Hepatocyte (in vitro differentiated cells): ENCODE measurements at places on chromosomes 12 and 14.

DNA sequence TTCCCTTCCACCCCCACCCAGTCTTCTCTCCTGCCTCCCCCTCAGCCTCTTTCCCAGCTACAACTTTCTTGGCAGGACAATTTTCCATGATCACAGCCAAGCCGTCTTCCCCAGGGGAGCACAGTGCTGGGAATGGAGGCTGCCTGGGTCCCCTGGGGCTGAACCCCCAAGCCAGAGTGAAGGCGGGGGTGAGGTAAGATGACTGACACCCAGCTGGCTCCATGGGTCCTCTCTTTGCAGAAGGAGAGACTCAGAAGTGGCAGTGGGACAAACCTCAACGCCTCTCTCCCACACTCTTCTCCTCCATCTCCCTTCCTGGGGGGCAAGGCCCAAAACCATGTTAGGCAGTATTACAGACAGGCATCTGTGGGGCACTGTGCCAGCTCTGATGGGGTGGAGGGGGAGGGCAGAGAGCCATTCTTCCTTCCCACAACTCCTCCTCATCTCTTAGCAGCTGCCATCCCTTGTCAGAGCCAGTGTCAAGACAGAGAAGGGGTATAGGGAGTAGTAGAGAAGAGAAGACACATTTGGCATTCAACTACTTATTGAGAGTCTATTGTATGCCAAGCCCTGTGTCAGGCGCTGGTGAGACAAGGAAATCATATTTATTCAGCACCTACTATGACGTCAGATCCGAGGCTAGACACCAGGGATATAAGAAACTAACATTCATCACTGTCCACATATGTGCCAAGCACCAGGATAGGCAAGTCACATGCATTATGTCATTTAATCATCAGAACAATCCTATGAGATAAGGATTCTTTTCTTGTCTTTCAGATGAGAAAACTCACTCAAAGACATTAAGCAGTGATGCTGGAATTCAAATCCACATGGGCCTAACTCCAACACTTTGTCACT lies 3.6 kb downstream of the ITGA7 start:
- DNase-seq: no peak
- no peak overlapping the region for H3K27ac ChIP-seq
- H3K36me3 ChIP-seq: no peaks in the 10 kb centered on the region

- DNase-seq: no peak
- no peak overlapping the region for H3K27ac ChIP-seq
- H3K36me3 ChIP-seq: no peaks in the 10 kb centered on the region
- H3K4me3 ChIP-seq: no peak overlapping the region
Measured at GRCh38 chr14:34340025-34340625, 121.9 kb downstream of the SPTSSA start.

GRCh38 chr14:64772397-64772950 lies 68.2 kb downstream of the PLEKHG3 start:
- H3K36me3 ChIP-seq: no peaks in the 10 kb centered on the region
- H3K27ac ChIP-seq: no peak overlapping the region
- no peak for DNase-seq
- H3K27me3 ChIP-seq: no peaks in the 10 kb centered on the region

DNA sequence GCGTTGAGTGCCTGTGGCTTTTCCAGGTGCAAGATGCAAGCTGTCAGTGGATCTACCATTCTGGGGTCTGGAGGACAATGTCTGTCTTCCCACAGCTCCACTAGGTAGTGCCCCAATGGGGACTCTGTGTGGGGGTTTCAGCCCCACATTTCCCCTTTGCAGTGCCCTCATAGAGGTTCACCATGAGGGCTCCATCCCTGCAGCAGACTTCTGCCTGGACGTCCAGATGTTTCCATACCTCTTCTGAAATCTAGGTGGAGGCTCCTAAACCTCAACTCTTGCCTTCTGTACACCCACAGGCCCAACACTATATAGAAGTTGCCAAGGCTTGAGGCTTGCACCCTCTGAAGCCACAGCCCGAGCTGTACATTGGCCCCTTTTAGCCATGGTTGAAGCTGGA lies 52.9 kb downstream of the PRKCH start:
- DNase-seq: no peak
- H3K36me3 ChIP-seq: no peaks in the 10 kb centered on the region
- no peak overlapping the region for H3K27ac ChIP-seq
- no peaks in the 10 kb centered on the region for H3K27me3 ChIP-seq
